Esophagus muscularis mucosa (tissue), 4 donors: ENCODE measurements at places on chromosomes 7 and 10. TPM values are rescaled to one million over a fixed set of nuclear protein-coding genes. Genes with fewer than 3 reads are reported as not detected.

Gene SEMA3C
- total RNA-seq = 117 TPM

Gene FFAR4
- total RNA-seq = 0.42 TPM

DNA sequence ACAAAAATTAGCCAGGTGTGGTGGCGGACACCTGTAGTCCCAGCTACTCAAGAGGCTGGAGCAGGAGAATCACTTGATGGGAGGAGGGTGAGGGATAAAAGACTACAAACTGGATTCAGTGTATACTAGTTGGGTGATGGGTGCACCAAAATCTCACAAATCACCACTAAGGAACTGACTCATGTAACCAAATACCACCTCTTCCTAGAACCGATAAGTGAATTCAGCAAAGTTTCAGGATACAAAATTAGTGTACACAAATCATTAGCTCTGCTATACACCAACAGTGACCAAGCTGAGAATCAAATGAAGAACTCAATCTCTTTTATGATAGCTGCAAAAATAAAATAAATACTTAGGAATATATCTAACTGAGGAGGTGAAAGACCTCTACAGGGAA is 23.0 kb upstream of the DMBT1 start:
- no peaks in the 10 kb centered on the region for H3K4me1 ChIP-seq
- no peak overlapping the region for H3K4me3 ChIP-seq
- no peaks in the 10 kb centered on the region for H3K36me3 ChIP-seq
- no peaks in the 10 kb centered on the region for H3K27me3 ChIP-seq

Gene ORC5
- 36.6 TPM for total RNA-seq

DNA sequence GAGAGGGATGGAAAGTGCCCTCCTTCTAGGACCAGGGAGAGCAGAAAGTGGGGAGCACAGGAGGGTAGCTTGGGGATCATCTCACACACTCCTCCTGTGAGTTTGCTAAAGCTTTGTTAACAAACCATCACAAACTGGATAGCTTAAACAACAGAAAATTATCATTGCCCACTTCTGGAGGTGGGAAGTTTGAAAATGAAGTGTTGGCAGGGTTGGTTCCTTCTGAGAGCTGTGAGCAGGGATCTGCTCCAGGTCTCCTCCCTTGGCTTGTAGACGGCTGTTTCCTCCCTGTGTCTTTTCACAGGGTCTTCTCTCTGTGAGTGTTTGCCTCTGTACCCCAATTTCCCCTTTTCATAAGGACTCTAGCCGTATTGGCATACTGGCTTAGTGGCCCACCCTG is 32.0 kb upstream of the CXCL12 start:
- H3K36me3 ChIP-seq = no peaks in the 10 kb centered on the region
- H3K4me3 ChIP-seq = no peak overlapping the region
- DNase-seq = peak; percentile 68
- H3K27ac ChIP-seq = no peak overlapping the region
- peaks cover 14% of the 10 kb centered on the region for H3K4me1 ChIP-seq

Gene WDR86
- 7.5 TPM for total RNA-seq

Gene H2AZ2
- 175 TPM for total RNA-seq

Gene ABCB4
- total RNA-seq = 1.4 TPM

GRCh38 chr10:76009531-76009930 is 578.1 kb downstream of the LRMDA start:
- no peak overlapping the region for H3K27ac ChIP-seq
- DNase-seq = no peak
- H3K36me3 ChIP-seq = no peaks in the 10 kb centered on the region
- H3K4me1 ChIP-seq = no peaks in the 10 kb centered on the region

GRCh38 chr7:47066976-47067614 is 514.8 kb downstream of the TNS3 start:
- H3K36me3 ChIP-seq = no peaks in the 10 kb centered on the region
- no peaks in the 10 kb centered on the region for H3K4me1 ChIP-seq
- peak; percentile 64 for DNase-seq
- no peaks in the 10 kb centered on the region for H3K27me3 ChIP-seq
- no peak overlapping the region for H3K4me3 ChIP-seq

Gene TAF3
- total RNA-seq = 11.1 TPM

Gene CYP26C1
- 0.39 TPM for total RNA-seq

- H3K27me3 ChIP-seq = no peaks in the 10 kb centered on the region
- H3K4me3 ChIP-seq = no peak overlapping the region
- H3K4me1 ChIP-seq = peaks cover 6% of the 10 kb centered on the region
Measured at GRCh38 chr7:39084349-39084748, 106.6 kb downstream of the POU6F2 start.

GRCh38 chr7:156607332-156608172 is 33.0 kb upstream of the RNF32 start:
- H3K27me3 ChIP-seq = peaks cover 17% of the 10 kb centered on the region
- H3K36me3 ChIP-seq = no peaks in the 10 kb centered on the region
- H3K27ac ChIP-seq = no peak overlapping the region
- DNase-seq = peak; percentile 39

- DNase-seq = no peak
- no peaks in the 10 kb centered on the region for H3K4me1 ChIP-seq
- no peaks in the 10 kb centered on the region for H3K36me3 ChIP-seq
- H3K27ac ChIP-seq = no peak overlapping the region
- H3K27me3 ChIP-seq = no peaks in the 10 kb centered on the region
Measured at GRCh38 chr10:130766071-130766470, 545.5 kb downstream of the TCERG1L start.

GRCh38 chr10:113665352-113665751 is 1.5 kb upstream of the NRAP start:
- H3K4me1 ChIP-seq = no peaks in the 10 kb centered on the region
- no peak overlapping the region for H3K4me3 ChIP-seq
- no peaks in the 10 kb centered on the region for H3K27me3 ChIP-seq
- no peak for DNase-seq
- H3K36me3 ChIP-seq = no peaks in the 10 kb centered on the region

Gene ACTL6B
- not detected for total RNA-seq

- no peaks in the 10 kb centered on the region for H3K4me1 ChIP-seq
- no peaks in the 10 kb centered on the region for H3K27me3 ChIP-seq
- no peak overlapping the region for H3K4me3 ChIP-seq
- no peaks in the 10 kb centered on the region for H3K36me3 ChIP-seq
- no peak overlapping the region for H3K27ac ChIP-seq
Measured at GRCh38 chr7:93980744-93981479, 23.2 kb downstream of the BET1 start.

Gene MOGAT3
- not detected for total RNA-seq

Gene DIP2C
- total RNA-seq = 66.4 TPM

DNA sequence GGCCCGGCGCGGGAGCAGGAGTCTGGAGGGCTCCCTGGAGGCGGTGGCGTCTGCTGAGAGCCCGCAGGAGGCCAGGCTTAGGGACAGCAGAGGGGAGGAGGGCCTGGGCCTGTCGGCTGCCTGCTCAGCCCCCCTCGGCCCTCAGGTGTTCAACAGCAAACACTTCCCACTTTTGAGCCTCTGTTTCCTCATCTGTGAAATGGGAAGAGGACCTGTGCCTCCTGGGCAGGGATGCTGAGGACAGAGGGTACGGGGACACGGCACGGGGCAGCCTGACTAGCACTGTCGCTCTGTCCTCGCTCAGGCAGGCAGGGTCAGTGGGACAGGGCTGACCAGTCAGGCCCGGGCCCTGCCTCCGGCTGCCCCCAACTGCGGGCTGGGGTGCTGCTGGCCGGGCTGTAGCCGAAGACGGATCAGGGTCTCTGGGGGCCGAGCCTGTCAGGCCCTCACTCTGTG is 663 bp downstream of the CYP2W1 start:
- H3K27me3 ChIP-seq = peaks cover 31% of the 10 kb centered on the region
- H3K36me3 ChIP-seq = no peaks in the 10 kb centered on the region
- H3K27ac ChIP-seq = no peak overlapping the region
- no peak overlapping the region for H3K4me3 ChIP-seq
